G401 (cell line): ENCODE measurements at places on chromosomes 1 and 21. TPM values are rescaled to one million over a fixed set of nuclear protein-coding genes. Genes with fewer than 3 reads are reported as not detected.

- no peak for DNase-seq
Observed at GRCh38 chr1:40042341-40042740, 1.8 kb downstream of the CAP1 start.

PAPPA2 gene
- not detected in 2 replicates for total RNA-seq

TCHHL1 gene
- not detected in 2 replicates for total RNA-seq

DNA sequence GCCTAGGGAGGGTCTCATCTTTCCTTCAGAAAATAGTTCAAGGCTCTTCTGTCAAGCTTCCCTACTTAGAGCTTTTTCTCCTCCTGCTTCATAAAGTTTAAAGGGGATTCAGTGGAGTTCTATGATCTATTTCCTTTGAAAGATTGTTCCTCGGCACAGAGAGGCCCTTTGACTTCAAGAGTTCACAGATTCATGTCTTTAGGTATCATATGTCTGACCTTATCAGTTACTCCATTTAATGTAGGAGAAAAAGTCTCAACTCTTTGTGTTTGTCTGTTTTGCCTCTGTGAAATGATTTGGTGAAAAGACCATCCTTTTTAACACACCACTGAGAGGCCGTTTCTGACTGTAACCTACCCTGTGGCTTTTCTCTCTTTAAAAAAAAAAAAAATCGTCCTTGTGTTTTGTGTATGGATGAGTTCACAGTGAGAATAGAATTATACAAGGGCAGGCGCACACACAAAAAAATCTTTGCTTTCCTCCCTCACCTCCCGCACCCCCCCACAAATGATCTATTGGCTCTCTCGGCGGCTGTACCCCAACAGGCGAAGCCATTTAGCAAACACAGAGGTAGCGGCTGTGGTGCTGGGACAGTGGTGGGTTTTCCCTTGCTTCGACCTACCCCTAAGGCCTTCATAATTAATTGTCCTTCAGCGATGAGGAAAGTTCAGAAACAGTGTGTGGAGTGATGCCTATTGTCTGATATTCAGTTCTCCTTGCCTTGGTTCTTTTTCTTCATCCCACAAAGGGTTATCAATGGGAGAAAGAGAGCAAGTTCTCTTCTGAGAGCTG, 29.6 kb downstream of the PROX1 start:
- DNase-seq, result no peak

DNA sequence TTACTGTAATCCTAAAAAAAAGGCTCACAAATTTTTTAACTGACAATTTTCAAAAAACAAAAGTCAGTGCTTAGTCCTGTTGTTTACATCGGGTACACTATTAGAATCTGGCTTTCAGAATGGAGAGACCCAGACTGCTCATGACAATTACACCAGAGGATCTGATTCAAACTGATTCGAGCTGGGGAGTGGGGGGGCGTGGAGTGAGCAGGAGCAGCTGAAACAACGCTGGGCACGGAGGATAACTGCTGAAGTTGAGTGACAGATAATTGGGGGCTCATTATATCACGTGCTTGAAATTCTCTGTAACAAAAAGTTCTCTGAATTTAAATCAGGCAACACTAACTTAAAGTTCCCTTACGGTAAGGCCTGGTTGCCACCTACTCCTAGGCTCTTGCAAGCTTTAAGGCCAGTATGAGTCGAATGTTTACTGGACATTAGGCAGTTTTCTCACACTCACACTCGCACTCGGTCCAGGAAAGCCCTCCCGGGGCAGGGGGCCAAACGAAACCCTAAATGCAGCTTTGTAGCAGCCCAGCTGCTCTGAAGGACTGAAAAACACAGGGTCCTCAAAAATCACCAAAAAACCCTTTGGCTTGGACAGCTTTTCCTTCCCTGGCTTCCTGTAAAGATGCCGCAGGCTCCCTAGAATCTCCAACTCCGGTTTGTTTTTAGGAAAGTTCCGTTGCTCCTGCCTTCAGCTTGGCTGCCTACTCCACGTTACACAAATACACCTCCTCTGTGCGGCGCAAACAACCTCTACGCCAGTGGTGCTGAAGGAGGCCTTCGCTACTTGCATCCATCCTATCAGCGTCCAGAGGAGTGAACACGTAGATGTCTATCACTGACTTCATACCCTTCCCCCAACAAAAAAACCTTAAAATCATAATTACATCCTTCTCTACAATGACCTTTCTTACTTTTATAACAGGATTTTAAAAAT, 42.9 kb downstream of the CAPZB start:
- no peak for DNase-seq

GRCh38 chr21:41817228-41817627, 50.4 kb upstream of the RIPK4 start:
- DNase-seq, result peak; percentile 45

DDR2 gene
- total RNA-seq, result 34.3 and 37.5 TPM in 2 replicates

- DNase-seq, result no peak
Observed at GRCh38 chr1:218284377-218284916, 646 bp upstream of the RRP15 start.

DNA sequence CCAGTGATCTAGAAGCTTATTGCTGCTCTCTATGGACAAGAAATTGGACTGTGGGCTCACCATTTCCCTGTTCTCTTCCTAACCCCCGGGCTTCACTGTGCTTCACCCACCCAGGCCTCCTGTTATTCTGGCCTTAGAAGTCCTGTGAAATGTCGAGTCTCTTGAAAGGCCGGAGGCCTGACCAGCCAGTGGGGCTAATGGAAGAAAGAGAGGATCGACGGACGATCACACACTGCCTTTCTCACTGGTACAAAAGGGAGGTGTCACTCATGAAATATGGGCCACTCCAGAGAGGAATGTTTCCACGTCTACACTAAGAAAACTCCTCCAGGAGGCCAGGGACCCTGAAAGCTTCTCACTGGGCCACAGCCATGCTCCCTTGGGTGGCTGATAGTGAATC, 36.1 kb downstream of the CACNA1S start:
- DNase-seq, result no peak

SPRR2E gene
- not detected in 2 replicates for total RNA-seq

- peak; percentile 51 for DNase-seq
Observed at GRCh38 chr1:230067419-230067870, 407 bp downstream of the GALNT2 start.

DNA sequence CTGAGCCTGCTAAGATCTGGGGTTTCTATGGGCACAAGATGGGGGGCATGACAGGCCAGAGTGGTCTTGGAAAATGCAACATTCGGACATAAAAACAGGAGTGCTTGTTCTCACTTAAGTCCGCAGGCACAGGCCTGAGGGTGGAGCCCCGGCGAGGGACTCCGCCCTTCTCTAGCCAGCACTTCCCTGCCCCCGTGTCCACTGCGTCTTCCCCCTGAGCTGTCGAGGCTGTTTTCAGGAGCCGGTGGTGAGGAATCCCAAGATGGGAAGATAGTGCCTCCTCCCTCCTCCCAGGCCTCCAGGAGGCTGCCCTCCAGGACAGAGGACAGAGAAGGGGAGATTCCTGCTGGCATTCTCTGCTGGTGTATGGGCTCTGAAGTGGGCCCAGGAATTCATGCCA, 105.2 kb downstream of the TLR5 start:
- no peak for DNase-seq

- no peak for DNase-seq
Observed at GRCh38 chr1:25881266-25881665, 5.8 kb upstream of the PAQR7 start.

DNA sequence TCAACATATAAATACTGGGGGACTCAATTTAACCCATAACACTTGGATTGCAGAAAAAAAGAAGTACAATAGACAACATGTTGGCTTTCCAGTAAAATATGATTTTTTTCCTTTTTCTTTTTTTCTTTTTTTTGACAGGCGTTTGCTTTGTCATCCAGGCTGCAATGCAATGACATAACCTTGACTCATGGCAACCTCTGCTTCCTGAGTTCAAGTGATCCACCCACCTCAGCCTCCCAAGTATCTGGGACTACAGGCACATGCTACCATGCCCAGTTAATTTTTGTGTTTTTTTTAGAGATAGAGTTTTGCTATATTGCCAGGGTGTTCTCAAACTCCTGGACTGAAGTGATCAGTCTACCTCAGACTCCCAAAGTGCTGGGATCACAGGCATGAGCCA, 1512.0 kb upstream of the PRMT6 start:
- DNase-seq, result no peak

DNA sequence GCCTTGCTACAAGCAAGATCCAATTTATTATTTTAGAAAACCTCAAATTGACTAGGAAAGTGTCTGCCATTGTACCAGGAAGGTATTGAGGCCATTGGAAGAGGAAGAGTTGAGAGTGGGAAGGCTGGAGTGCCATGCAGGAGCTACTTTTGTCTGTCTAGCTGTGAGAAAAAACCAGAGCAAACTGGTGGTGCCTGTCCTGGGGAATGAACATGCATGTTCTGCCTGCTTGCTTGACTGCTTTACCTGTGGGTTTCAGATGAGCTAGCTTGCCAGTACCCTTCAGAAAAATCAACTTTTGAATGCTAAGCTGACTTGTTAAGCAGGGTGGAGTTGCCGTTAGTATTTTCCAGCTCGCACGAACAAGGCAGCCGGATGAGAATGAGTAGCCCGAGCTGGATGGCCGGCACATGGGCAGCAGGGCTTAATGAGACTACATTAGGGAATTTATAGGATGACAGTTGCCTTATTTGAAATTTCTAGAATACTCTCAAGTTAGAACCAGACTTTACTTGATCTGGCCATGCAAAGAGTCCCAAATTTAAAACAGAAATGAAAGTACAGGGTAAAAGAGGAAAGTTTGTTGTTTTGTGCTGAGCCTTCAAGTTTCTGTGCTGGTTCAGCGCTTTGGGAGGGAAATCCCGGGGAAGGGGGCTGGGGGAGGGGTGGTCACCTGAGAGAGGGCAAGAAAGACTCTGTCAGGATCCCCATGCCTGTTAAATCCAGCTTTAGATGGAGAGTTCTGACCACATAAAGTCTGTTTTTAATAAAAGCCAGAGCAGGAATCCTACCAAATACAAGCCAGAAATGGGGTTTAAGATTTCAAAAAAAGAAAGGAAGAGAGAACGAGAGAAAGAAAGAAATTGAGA, 29.6 kb upstream of the C1orf105 start:
- DNase-seq, result no peak

SHISAL2A gene
- total RNA-seq, result not detected in 2 replicates

GUCA2A gene
- not detected in 2 replicates for total RNA-seq

CLCA1 gene
- total RNA-seq, result not detected in 2 replicates

DNA sequence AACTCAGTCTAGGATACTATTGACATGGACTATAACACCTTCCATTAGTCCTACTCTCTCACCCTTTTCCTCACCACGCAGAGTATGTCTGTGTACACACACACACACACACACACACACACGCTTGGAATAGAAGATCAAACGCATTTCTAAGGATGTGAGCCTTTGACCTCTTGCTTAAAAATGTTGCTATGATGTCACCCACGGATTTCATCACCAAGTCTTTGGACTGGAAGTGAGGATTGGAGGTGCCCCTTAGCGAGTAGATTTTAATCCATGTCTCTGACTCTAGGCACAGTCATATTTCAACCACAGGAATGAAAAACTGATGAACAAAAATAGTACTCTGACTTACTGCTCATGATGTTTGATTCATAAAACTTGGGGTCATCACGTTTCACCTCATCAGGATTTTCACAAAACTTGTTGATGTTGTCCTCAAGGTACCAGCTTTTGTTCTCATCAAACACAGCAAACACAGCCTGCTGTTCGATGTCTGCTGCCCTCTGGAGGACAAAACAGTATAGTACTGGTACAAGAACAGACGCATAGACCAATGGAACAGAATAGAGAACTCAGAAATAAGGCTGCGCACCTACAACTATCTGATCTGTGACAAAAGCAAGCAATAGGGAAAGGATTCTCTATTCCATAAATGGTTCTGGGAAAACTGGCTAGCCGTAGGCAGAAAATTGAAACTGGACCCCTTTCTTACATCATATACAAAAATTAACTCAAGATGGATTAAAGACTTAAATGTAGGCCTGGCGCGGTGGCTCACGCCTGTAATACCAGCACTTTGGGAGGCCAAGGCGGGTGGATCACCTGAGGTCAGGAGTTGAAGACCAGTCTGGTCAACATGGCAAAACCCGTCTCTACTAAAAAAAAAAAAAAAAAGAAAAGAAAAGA, 39.9 kb downstream of the F5 start:
- peak; percentile 75 for DNase-seq

AMIGO1 gene
- total RNA-seq, result 0.07 and 0.25 TPM in 2 replicates

FAM177B gene
- not detected in 2 replicates for total RNA-seq

DNA sequence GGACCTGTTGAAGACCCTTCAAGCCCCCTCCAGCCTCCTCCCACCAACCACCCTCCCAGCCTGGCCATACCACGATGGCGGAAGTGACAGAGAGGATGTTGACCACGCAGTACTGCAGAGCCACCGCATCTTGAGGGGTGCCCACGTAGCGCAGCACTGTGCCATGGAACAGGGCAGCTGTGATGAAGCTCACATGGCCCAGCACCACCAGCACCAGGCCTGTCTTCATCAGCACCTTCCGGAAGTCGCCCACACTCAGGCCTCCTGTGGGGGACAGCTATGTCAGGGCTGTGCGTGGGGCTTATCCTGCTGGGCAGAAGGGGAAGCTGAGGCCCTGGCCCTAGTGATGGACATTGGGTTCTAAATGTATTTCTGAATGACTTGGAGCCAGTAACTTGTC, 3.1 kb downstream of the TMEM54 start:
- no peak for DNase-seq

DNA sequence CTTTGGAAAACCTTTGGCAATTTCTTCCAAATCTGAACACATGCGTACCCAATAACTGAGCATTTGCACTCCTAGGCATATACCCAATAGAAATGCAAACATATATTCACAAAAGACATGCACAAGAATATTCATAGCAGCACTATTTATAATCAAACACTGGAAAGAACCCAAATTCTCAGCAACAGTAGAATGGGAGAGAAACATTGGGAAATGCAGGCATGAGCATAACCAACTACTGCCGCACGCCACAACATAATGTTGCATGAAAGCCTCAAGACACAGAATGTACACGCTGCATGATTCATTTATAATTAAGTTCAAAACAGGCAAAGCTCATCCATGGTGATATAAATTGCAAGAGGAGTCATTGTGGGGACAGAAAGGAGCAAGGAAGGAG, 69.5 kb upstream of the FBXO28 start:
- no peak for DNase-seq

DNA sequence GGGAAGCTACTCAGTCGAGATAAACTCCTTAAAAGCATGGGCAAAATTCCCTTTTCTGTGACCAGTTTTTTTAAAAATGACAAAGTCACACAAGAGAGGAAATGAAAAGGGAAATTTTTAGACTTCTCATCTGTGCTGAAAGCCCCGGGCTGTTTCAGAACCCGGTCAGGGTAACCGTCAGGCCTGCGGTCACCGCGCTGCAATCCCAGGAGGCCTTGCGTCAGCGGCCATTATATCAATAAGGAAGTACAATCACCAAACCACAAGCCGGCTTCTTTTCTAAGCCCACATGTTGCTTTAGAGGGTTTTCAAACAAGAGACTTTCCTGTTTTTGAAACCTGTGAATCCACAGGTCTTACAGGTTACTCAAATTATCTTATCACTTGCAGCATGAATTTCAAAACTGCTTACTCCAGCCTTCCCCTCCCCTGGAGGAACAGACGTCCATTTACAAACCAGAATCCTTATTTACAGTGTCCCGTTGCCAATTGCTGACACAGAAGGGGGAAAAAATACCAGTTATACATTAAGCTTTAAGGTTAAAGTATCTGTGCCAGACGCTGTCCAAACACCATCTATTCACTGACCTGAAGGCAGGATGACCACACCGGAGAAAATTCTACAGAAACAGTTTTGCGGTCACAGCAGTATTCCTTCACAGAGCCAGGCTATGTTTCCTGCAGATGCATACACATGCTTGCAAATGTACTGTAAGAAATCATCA, 165.3 kb downstream of the TOMM20 start:
- DNase-seq, result no peak

VANGL1 gene
- 1.5 and 2.3 TPM in 2 replicates for total RNA-seq

MTARC2 gene
- total RNA-seq, result not detected in 2 replicates

PRDM16 gene
- 2.8 and 5.0 TPM in 2 replicates for total RNA-seq

GRCh38 chr1:966135-966703, at the start of gene PLEKHN1:
TSS of gene PLEKHN1 (plus strand) at chr1:966482. CDS start at chr1:966532, 50 bp downstream.
- no peak for DNase-seq
